ENCODE measurements at places on chromosomes 5 and 9.

DNA sequence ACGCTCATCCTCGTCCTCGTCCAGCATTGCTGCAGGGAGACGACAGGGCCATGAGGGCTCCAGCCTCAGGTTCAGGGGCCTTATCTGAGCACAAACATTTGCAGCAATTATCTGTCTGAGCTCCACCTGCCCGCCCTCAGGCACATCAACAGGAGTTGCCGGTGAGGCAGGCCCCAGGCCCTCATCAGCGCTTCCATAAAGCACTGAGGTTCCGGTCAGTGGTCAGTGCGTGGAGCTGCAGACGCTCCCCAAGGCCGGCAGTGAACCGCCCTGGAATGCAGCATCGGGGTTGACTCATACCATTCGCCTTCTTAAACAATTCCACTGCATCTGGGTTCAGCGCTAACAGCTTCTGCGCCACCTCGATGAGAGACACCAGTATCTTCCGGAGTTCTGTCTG, 15.2 kb downstream of the UBAC1 start:
- no peak for DNase-seq

DNA sequence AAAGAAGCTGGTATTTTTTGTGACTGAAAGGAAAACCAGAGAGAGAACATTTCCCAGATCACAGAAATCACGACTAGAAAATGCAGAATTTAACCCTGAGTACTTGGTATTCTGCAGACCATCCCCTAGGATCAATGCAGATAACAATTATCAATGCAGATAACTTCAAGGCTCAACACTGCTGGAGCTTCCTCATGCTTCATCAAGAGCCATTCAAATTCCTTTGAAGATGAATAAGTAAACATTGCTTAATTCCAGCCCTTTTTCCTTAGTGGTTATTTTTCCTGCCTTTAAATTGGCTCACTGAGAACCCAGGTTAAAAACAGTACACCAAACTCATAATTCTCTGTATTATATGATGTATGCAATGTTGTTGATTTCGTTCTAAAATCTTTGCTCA, 370.1 kb upstream of the TLE4 start:
- DNase-seq, result no peak

GRCh38 chr5:116864157-116864837, 289.7 kb upstream of the SEMA6A start:
- DNase-seq, result no peak

DNA sequence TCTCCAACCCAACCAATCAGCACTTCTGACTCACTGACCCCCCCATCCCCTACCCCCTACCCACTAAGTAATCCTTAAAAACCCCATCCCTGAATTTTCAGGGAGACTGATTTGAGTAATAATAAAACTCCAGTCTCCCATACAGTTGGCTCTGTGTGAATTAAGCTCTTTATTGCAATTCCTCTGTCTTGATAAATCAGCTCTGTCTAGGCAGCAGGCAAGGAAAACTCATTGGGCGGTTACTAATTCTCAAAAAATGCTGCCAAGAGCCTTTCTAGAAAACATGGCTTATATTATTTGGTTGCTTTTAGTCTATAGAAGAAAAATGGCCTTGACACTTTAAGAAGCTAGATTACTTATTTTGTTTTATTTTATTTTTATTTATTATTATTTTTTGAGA, 131.7 kb downstream of the SUSD1 start:
- no peak for DNase-seq

GRCh38 chr9:131739133-131739958, 530 bp downstream of the RAPGEF1 start:
- no peak for DNase-seq

DNA sequence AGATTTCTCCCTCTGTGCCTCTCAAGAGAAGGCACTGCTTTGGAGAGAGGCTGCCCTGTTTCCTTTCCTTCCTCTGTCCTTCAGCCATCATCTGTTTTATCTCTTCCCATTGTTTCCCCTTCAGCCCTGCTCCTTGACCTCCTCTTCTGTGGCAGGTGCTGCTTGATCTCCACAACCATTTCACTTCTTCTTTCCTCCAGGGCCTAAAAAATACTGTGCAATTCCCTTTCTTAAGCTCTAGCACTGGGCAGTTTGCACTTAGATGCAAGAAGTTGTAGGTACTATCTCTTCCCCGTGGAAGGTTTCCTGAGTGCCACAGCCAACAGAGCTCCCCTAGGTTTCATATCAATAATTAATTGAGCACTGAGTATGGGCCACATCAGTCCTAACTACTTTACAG, 8.8 kb upstream of the ADRB2 start:
- no peak for DNase-seq

- no peak for DNase-seq
Measured at GRCh38 chr9:100070104-100071041, 28.4 kb downstream of the ERP44 start.

DNA sequence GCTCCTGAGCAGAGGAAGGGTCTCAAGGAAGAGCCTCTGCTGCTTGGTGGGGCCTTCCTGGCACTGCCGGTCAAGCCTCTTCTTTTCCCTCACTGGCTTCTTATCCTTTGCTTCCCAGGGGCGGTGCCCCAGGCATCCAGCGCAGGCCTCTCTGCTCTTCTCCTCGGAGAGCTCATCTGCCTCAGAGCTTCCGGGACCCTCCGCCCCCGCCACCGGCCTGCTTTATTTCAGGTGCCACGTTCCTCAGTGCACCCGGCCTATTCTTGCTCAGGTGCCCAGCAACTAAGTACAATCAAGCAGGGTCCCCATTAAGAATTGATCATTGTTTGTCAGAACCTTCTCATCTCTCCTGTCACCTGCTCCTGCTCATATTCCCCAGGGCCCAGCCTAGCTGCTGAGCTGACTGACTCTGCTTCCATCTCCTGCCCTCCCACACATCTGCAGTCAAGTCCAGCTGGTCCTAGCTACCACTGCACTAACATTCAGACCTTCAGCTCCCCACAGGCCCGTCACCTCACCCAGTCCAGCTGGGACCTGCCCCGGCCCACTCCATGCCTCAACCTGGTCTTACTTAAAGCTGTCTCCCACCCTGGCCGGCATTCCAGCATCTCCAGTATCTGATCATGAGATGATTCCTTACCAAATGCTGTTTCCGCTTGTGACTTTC, 114.3 kb upstream of the BOD1 start:
- DNase-seq, result no peak

- DNase-seq, result no peak
Measured at GRCh38 chr5:30501065-30501464, 692.4 kb upstream of the CDH6 start.

GRCh38 chr9:78692871-78693270, 395.9 kb downstream of the PSAT1 start:
- DNase-seq, result no peak

GRCh38 chr5:100574716-100575115, 39.5 kb downstream of the FAM174A start:
- no peak for DNase-seq

GRCh38 chr5:133406208-133406976, 205.9 kb downstream of the FSTL4 start:
- no peak for DNase-seq

DNA sequence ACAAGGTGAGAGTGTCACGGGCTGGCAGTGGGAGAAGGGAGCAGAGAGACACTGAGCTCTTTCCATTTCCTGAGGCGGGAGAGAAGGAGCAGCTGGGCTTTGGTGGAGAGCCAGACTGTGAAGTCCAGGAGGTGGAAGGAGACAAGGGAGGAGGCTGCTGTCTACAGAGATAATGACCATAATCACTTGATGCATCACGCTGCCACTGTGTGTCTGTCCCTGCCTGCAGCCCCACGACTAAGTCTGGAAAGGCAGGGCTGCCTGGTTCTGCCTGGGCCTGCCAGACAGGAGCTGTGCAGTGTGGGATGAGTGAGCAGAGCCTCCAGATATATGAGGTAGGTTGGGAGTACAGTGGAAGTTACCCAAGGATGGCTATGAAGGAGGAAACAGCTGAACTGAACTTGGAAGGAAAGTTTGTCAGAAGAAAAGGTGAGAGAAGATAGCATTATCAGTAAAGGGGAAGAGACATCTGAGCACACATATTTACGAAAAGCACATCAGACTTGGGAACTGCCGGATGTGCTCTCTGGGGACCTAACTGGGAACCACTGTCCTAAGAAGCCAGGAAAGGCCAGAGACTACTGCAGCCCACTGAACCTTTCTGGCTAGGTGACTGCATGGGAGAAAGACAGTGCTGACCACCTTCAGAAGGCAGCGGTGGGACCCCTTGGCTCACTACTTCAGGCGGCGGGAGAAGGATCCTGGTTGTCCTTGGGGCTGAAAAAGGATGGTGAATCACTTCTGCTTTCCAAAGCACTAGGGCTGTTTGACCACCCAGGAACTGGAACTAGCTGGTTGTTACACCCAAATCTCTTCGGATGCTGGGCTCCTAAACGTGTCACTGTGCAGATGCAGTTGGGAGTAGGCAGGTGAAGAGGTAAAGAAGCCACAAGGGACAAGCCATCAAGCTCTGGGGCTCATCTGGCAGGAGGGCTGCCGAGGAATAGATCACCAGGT, 12.8 kb upstream of the DDX41 start:
- no peak for DNase-seq

- DNase-seq, result no peak
Measured at GRCh38 chr5:127375544-127376091, 85.0 kb downstream of the MEGF10 start.

DNA sequence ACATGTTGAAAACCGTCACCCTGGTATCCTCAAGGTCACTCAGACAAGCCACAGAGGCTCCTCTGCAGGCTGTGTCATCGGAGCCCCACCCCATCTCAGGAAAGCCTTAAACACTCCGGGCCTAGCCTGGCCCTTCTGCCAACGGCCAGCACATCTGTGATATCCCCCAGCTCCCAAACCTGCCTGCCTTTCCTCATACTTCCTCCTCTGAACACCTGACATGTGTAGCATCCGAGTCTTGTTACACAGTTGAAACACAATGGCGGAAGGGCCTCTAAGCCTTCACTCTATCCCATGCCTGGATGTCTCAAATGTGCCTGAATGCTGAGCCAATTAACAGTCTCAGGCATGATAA, 32.9 kb upstream of the TGFBR1 start:
- DNase-seq, result no peak

- no peak for DNase-seq
Measured at GRCh38 chr9:68560071-68560844, 19.6 kb upstream of the TMEM252 start.

- no peak for DNase-seq
Measured at GRCh38 chr9:95246547-95246946, 71.0 kb downstream of the FANCC start.

GRCh38 chr5:32129074-32129598, 45.0 kb downstream of the GOLPH3 start:
- DNase-seq, result no peak

GRCh38 chr5:179345183-179345432, 153 bp downstream of the ADAMTS2 start:
- no peak for DNase-seq

DNA sequence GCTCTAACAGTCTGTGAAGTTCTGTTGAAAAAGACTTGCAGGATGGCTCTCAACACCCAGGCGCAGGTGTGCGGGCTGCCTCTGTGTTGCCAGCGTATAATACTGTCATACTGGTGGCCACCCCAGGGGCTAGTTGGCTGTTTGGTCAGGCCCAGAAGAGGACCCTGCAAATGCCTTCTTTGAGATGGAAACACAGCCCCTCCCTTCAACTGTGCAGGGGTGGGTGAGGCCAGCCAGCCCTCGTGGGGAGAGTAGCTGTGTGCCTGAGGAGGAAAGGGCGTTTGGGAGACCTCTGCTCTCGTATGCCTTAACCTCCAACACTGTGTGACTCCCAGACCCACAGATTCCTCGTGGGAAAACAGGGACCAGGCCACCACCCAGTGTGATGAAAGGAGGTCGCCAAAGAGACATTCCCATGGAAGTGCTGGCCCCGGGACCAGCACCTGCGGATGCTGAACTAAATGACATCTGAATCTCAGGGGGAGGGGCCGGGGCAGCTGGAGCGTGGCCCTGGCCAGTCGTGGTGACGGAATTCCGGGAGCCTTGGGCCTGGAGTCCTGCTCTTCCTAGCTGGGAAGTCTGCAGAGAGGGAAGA, 11.3 kb upstream of the SCGB3A1 start:
- no peak for DNase-seq

DNA sequence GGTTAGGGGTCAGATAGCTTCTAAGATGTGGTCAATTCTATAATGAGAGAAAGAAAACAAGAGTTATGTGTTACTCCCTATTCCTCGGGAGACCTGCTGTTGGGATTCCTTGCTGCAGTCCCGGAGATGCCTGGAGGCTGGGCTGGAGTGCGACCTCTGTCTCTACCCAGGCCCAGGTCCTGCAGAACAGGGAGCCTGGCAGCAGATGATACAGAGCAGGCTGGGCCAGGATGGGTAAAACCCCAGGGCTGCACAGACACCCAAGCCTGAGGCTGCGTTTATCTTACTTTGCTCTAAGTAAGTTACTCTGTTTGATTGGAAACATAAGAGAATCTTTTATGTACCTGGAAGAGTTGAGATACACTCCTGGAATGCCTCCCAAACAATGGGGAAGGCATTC, 26.9 kb upstream of the FAM120AOS start:
- DNase-seq, result no peak

DNA sequence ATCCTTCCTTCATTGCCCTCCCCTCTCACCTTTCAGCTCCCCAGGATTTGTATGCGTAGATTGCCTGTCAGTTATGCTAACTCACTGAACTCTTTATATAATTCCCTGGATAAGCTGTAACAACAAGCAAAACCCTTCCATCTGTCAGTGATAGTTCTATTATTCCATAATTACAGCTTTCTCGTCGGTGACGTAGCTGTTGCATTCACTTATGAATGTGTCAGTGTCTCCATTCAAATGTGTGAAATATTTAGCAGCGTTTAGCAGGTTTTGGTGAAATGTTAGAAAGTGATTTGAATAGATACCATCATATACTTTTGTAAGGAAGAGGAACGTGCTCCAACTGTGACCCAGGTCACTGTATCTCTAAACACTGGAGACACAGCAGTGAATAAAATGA, 45.2 kb downstream of the PIP5K1B start:
- no peak for DNase-seq

GRCh38 chr9:88651682-88652633, 117.0 kb downstream of the NXNL2 start:
- no peak for DNase-seq

GRCh38 chr5:109080896-109081295, 328.9 kb downstream of the PJA2 start:
- no peak for DNase-seq

- peak; percentile 88 for DNase-seq
Measured at GRCh38 chr9:129885670-129886106, 50.4 kb downstream of the USP20 start.

DNA sequence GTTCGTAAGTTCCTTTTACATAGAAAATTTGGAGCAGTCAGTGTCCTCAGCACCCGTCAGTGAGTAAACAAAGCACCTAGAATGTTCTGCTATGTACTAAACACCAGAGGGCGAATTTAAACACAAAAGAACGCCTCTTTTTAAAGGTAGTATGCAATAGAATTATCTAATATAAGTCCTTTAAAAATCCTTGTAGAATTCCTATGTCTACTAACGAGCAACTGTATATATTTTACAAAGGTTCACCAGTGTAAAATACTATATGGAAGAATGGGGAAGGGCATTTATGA, 499 bp upstream of the TMEM232 start:
- DNase-seq, result no peak

GRCh38 chr9:13113751-13114150, 165.7 kb downstream of the MPDZ start:
- DNase-seq, result no peak

DNA sequence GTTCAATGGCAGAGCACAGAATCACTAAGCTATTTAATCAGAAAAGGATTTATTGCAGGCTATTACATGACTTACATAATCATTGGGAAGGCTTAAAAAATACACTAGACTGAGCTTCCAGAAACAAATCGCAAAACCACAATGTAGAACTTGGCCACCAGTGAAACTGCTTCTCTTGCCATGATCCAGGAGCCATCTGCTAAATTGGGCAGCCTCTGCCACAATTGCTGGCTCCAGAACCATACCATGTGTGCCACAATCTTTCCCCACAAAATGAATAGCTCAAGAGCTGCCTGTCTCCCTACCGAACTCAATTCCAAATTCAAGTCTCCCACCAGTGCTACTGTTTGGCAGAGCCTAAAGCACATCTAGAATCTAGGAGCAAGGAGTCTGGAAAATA, 9.8 kb upstream of the ERAP1 start:
- no peak for DNase-seq

Measured in stimulated activated CD8-positive, alpha-beta memory T cell treated with anti-CD3 and anti-CD28 coated beads, Interleukin-4, amount 100 ng/mL, for 1 hour (primary cell).